ENCODE measurements at places on chromosomes 16 and 17. TPM values are rescaled to one million over a fixed set of nuclear protein-coding genes. Genes with fewer than 3 reads are reported as not detected.

KRTAP4-5 gene
- total RNA-seq, result not detected

- no peak for DNase-seq
These were observed 22.1 kb upstream of the RPL38 start for GRCh38 chr17:74181341-74181740.

RDM1 gene
- not detected for total RNA-seq

- DNase-seq, result no peak
These were observed at the start of gene KRT31 for GRCh38 chr17:41396996-41397660. TSS of gene KRT31 (minus strand) at chr17:41397608. CDS start at chr17:41397539, 69 bp downstream.

DNA sequence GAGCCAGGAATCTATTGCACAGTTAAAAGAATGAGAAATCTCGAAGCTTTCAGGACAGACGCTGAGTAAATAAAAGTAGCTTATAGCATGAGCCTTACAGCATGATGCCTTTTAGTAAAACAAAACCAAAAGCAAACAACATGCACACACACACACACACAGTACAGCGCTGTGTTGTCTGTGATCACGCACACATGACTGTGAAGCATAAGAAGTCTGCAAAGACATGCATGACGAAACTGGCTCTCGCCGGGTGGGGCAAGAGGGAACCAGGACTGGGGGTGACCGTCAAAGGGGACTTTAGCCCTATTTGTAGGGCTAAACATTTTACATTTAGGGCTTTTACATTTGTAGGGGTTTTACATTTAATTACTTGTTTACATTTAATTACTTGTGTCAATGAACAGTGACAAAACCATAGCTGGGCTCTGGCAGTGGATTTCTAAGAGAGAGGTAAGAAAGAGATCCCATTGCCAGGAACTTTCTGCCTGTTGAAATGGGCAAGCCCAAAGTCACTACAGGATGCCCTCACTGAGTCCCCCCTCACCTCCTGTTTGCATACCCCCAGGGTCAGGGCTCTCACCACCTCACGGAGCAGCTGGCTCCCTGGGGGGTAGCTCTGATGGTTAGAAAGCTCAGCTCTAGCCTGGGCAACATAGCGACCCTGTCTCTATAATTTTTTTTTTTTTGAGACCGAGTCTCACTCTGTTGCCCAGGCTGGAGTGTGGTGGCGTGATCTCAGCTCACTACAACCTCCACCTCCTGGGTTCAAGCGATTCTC is 2.0 kb upstream of the TNFRSF13B start:
- no peak for DNase-seq

KRT34 gene
- not detected for total RNA-seq

APRT gene
- 46.6 TPM for total RNA-seq

DBNDD1 gene
- 3.0 TPM for total RNA-seq

- DNase-seq, result no peak
These were observed 17.0 kb downstream of the GID4 start for GRCh38 chr17:18056214-18056613.

DNA sequence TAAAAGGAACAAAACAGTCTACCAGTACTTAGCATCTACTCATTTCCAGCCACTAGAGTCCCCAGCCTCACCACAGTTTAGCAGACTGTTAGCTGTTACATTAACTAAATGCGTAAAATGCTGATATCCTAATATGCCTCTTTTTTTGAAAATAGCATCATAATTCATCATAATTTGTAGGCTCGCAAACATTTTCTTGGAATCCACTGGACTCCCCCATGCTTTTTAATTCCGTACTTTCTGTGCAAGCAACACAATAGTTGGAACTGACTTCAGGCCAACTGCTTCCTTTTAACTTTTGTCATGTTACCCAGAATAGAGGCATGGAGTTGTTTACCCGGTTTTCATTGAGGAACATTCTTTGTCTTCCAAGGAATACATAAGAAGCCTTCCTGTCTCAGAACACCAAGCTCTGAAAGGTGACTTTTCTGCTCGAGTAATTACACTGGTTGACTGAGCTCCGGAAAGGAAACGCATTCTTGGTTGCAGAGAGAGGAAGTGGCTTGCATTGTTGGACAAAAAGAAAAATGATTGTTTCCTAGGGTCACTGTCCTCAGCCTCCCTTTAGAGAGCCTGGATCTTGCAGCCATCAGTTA is 30.9 kb upstream of the SEC14L1 start:
- no peak for DNase-seq

UBB gene
- total RNA-seq, result 1,552 TPM

DNA sequence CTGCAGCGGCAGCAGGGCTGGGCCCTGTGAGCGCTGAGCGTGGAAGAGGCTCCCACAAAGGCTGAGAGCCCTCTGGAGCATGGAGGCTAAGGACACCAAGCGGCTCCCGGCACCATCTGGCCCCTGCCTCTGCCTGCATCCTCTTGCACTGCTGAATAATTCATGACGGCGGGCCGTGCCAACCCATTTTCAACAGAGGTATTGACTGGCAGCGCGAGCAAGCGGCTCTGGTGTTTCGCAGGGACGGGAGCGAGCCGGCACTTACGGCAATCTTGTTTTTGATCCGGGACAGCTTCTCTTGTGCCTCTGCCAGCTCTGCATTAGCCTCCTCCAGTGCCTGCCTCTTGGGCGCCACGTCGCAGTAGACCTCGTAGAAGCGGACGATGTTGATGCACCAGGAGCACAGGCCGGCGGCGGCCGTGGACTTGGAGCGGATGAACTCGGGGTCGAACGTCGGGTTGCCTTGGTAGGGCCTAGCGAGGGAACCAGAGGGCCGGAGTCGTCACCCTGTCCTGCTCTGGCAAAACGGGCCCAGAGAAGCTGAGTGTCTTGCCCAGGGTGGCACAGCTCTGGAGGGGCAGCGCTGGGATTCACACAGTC is 80.4 kb downstream of the PGS1 start:
- no peak for DNase-seq

NUPR1 gene
- 50.2 TPM for total RNA-seq

CDYL2 gene
- total RNA-seq, result 6.0 TPM

GRCh38 chr17:63463771-63464170 is 13.1 kb upstream of the ACE start:
- no peak for DNase-seq
